RPMI8226 (cell line): ENCODE measurements at places on chromosomes 6 and 20.

GRCh38 chr6:131281471-131282270 is 146.4 kb downstream of the AKAP7 start:
- DNase-seq: no peak

GRCh38 chr6:17865243-17865642 is 122.2 kb downstream of the KIF13A start:
- peak; percentile 94 for DNase-seq

DNA sequence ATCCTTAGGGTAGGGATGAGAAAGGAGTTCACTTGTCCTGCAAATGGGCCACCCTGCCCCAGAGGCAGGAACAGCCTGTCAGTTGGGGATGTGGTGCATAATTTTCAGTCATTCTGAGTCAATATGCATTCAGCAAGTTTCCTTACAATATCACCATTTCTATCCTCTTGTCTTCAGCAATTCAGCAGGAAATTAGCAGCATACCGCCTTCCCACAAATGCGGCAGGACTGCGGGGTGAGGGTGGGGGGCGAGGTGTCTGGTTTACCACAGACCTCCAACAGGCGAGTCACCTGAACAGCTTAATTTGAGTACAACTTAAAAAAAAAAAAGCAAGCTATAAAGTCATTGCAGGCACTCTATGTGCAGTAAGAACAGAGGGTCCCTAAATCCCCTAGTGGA is 126.8 kb downstream of the MAP3K7 start:
- no peak for DNase-seq

DNA sequence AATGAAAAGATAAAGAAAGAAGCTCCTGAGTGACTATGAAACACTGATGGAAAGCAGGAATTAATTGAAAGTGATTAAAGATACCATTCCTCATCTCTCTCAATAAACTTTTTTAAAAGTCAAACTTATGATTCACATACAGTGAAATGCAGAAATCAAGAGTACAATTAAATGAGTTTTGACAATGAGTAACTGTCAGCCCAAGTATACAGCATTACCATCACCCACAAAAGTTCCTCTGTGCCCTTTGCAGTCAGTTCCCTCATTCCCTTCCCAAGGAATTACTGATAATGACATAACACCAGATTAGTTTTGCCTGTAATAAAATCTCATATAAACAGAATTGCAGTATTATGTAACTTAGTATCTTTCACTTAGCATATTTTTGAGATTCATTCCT is 44.5 kb downstream of the ATG5 start:
- no peak for DNase-seq

DNA sequence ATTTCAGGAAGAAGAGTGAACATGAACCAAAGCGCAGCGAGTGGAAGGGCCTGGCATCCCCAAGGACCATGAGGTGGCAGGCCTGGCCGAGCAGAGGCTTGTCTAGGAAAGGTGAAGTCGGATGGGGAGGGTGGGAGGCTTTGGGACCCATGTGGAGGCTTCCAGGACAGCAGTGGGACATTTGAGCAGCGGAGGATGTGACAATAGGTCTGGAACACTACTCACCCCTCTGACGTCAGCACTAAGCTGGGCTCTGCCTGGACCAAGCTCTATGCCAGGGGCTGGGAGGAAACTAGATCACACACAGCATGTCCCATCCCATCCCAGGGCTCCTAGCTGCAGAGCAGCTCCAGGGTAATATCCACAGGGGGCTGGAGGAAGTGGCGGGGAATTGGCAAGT is 175.3 kb upstream of the RIN2 start:
- no peak for DNase-seq

DNA sequence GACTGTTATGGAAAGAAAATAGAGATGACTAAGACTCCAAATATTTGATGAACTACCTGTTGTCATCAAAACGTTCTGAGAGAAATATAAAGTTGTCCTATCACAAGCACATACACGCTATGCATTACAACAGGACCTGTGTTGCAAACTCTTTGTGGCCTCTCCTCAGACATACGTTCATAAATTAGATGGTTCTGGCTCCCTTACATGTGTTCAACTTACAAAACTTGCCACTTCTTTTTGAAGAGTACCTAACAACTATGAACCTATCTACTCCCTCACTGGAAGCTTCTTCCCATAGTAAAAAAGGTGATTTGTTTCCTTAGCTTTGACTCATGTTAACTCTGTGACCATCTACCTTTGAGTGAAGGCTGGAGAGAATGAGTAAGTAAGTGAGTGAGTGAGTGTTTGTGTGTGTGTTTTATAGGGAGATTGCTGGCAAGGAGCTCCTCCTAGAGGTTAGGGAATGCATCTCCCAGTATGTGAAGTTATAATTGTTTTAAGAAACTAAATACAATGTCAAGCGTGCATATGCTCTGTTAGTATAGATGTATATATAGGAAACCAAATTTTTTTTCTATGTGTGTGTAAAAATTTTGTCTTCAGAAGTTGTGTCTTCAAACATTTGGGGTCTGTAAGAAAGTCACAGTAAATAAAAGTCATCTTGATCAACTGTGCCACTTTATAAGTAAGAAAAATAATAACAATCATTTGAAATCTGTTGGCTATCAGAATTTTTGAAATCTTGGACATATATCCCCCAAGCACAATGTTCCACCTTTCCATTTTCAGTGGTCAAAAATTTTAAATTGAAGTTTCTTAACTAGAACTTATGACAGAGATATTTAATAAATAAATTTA is 1211.1 kb upstream of the GJE1 start:
- DNase-seq: peak; percentile 27

- no peak for DNase-seq
Measured at GRCh38 chr6:65633501-65633900, 73.5 kb downstream of the EYS start.

GRCh38 chr6:27669295-27669623 is 196.4 kb upstream of the ZNF184 start:
- no peak for DNase-seq

DNA sequence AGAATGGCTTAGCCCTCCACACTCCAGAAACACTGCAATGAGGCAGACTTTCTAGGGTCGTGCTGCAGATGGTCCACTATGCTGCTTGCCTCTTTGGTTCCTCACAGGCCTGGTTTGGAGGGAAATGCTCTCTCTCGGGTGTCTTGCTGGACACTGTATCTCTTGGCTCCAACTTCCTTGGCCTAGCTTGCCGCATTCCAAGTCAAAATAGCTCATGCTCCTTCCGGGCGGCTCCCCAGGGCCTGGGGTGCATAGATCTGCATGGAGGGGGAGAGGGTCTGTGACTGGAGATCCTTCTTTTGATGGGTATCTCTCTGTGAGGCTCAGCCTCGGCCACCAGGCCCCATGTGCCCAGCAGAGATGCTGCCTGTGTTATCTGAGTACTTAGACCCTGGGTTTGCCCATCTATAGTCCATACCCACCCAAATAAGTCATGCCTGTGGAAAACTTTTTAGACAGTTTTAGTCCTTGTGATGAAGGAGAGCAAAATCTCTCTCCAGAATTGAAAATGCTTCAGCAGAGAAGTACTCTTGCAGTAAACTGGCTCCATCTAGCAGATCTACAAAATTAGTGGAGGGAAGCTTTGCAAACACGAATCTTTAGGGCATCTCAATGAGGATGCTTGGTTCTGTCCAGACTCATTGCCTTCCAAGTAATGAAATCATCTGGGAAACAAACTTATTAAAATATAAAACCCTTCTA is 264.1 kb upstream of the RIN2 start:
- DNase-seq: no peak
